ENCODE measurements at places on chromosomes 4 and X.
A peak's percentile ranks its signal among the peaks of the same experiment; 100 is the strongest.

DNA sequence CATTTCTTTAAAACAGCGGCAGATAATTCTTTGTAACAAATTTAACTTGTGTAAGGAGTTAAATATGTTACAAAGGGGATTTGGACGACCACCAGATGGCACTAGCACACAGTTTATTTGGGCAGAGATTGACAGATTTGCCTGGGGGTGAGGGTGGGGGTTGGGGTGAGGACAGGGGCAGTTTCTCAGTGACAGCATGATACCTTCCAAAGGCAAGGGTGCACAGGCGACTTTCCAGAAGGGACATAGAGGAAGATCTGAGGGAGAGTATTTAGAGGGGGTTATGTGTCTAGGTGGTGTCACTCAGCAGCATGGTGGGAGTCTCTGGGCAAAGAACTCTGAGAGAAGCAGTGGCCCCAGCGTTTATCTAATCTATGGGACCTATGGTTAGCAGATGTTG, 9.6 kb upstream of the TMA16 start:
- DNase-seq, result peak; percentile 50

DNA sequence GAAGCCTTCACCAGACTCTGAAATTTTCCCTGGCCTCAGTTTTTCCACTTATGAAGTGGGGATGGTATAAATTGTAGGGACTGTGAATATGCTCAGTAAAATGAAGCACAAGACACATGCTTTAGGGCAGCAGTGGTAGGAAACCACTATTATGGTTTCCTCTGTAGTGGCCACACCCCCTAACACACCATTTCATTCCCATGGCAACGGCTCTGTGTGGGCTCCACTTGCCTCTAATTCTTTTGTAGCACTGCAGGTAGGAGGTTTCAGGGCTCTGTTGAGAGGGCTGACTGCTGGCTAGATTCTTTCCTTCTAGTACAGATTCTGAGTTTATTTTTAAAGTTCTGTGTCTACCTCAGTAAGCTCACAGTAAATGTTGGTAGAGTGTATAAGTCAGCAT, 3.5 kb upstream of the VMA21 start:
- no peak for DNase-seq

DNA sequence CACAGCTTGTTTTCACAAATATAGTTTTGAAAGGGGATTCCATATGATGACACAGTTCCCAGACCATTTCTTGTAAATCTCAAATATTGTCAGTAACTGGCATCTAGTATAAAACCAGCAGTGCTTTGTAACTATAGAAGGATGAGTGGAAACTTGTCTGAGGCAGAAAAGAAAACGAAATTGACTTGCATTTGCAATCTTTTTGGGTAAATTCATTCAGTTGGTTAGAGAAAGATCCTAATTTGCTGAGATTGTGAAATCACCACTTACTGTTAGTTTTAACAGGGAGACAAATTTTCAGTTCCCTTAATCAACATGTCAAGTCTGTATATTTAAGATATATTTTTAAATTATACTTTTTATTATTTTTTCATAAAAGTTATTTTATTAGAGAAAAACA, 71.5 kb upstream of the VEGFC start:
- DNase-seq, result no peak

DNA sequence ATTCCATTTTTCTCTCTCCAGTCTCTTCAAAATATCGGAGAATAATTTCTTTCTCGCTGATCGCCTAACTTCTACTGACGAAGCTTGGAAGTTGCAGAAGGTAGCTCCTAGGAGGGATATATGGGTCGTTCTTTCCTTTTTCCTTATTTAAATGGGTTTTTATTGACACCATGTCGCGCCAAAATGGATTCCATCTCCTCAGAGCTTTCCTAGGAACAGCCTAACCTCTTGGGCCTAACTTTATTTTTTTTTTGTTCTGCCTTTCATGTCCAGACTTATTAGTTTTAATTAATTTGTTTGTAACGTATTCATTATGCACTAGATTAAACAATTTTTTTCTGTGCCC, 359.4 kb upstream of the ZCCHC13 start:
- DNase-seq, result no peak

- DNase-seq, result no peak
These were observed 27.7 kb downstream of the GSX2 start for GRCh38 chr4:54127660-54128059.

GRCh38 chrX:154378059-154378798, 866 bp upstream of the EMD start:
- DNase-seq, result peak; percentile 97

DNA sequence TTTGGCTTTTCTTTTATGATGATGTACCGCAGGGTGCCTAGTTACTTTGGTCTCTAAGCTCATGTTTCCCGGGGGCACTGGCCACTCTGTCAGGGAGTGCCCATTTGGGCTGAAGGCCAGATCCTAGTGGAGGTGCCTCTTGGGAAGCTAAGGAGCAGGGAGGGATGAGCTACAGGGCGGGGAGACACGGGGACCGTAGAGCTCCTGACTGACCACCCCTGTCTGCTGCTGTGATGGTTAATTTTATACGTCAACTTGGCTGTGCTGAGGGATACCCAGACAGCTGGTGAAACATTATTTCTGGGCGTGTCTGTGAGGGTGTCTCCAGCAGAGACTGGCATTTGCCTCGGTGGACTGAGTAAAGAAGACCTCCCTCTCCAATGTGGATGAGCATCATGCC, 24.9 kb upstream of the CLDN24 start:
- no peak for DNase-seq

- no peak for DNase-seq
These were observed 37.9 kb upstream of the CYP2U1 start for GRCh38 chr4:107893171-107894137.

DNA sequence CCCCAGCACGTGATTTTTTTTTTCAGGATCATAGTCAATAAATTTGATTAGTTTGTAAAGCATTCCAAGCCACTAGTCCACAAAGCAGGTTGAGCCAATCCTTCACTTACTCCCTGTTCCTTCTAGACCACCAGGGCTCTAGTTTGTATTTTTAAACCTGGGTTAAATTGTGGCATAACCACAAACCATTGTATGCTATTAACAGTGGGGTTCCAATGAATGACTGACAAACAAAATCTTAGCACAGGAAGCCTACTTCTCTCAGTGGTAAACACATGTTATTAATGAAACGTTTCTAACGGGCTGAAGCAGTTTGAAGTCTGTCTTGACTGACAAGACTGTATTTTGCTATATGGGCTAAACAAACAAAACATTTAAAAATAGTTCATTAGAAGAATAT, 48.6 kb upstream of the GYPA start:
- peak; percentile 55 for DNase-seq

DNA sequence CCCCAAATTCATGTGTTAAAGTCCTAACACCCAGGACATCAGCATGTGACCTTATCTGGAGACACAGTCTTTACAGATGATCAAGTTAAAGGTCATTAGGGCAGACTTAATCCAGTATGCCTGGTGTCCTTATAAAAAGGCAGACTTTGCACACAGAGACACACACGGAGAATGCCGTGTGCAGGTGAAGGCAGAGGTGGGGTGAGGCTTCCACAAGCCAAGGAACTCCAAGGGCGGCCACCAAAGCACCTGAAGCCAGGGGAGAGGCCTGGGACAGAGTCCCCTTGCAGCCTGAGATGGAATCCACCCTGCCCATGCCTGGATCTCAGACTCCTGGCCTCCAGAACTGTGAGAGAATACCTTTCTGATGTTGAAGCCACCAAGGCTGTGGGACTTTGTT, 26.1 kb upstream of the SORCS2 start:
- no peak for DNase-seq

DNA sequence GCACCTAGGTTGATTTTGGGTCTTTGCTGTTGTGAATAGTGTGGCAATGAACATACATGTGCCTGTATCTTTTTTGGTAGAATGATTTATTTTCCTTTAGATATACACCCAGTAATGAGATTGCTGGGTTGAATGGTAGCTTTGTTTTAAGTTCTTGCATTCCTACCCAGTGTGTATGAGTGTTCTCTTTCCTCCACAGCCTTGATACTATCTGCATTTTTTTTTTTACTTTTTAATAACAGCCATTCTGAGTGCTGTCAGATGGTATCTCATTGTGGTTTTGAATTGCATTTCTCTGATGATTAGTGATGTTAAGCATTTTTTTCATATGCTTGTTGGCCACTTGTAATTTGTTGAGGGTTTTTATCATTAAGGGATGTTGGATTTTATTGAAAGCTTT, 351.8 kb upstream of the GNPDA2 start:
- DNase-seq, result no peak

GRCh38 chrX:10990418-10990817, 120.7 kb upstream of the HCCS start:
- no peak for DNase-seq

DNA sequence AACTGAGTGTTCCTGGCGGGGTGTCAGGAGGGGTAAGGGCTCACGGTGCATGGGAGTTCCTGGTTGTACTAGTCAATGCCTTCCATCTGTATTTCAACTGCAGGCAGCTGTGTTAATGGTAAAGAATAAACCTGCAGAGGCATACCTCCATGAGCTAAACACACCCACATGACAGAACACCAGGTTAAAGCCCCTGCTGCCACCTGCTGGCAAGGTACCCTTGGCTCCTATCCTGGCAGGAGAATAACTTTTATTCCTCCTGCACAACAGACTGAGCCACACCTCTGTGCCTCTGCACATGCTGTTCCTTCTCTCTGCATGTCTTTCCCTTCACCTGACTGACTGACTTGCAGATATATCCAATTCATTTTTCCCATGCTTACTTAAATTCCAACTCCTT, 11.1 kb downstream of the ITIH6 start:
- DNase-seq, result no peak

GRCh38 chr4:163866728-163867315, 372.3 kb downstream of the TMA16 start:
- DNase-seq, result peak; percentile 5

DNA sequence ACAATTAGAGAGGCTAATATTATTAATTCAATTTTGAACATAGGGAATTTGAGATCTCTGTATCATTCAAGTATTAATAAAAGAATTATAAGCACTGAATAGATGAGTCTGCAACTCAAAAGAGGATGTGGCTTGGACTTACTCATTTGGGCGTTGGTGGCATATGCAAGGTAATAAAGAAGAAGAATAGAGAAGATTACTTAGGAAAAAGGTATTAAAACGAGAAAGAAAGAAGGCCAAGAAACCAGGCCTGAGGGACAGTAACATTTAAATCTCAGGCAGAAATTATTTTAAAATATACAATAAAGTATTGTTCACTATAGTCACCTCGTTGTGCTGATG, 383.0 kb upstream of the INTU start:
- no peak for DNase-seq

DNA sequence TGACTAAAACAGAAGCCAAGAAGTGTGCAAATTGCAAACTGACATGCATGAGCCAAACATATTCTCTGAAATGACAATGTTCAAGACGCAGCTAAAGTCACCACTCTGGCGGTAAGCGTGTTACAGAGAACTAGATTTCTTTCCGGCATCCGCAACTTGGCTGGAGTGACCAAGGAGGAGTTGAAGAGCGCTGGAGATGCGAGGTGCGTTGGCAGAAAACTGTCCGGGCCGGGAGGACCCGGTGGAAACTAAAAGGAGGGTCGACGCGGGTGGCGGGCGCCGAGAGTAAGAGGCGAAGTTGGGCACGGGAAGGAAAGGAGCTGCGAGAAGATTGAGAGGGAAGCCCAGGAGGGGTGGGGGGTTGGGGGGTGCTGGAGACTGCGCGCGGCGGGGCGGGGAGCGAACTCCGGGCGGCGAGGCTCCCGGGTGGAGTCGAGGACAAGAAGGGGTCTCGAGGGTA, 807 bp downstream of the SEL1L3 start:
- no peak for DNase-seq
